ENCODE measurements at places on chromosomes 5 and 9.

- DNase-seq, result no peak
Measured at GRCh38 chr9:83701286-83701685, 6.5 kb downstream of the UBQLN1 start.

- no peak for DNase-seq
Measured at GRCh38 chr5:9062873-9063272, 483.0 kb downstream of the SEMA5A start.

- no peak for DNase-seq
Measured at GRCh38 chr5:123235781-123236180, 146.7 kb downstream of the PRDM6 start.

- no peak for DNase-seq
Measured at GRCh38 chr9:26945591-26945990, 1.5 kb downstream of the PLAA start.

DNA sequence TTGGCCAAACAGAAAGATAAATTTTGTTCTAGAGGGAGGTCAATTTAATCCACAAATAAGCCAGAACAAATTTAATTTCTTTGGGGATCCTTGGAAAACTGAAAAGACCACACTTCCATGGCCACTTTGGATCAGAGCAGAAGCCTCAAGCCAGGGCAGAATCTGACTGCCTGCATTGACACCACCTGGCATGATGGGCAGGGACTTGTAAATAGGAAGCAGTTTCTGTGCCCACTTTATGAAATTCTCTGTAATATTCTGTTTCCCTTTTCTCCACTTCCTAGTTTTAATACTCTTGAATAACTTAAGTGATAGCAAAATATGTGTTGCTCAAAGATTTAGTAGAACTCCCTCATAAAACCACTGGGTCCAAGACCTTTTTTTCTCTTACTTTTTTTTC, 6.7 kb upstream of the TMEM252 start:
- DNase-seq, result no peak

DNA sequence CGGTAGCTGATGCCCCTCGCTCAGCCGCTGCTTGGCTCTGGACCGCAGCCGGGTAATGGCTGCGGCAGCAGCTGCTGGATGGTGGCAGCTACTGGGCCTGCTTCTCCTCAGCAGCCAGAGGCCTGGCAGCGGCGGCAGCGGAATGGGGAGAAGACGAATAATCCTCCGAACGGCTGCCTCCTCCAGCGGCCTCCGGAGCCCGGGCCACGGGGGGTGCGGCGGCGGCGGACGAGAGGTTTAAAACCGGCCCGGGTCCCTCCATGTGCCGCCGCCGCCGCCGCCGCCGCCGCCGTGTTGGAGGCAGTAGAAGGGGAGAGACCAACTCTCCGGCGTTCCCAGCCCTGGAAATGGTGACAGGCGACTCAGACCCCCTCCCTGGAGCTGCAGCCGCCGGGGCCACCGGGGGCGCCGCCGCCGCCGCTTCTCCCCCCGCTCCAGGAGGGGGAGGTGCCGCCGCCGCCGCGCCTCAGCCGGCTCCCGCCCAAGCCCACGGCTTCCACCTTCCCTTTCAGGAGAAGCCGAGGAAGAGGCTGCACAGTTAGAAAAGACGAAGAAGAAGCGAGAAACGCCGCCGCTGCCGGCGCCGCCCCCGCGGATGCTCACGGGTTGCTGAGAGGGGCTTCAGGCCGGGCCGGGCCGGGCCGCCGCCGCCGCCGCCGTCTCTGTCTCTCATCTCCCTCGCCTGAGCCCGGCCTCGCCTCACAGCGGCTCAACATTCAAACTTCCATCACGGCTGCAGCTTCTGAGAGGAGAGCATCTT, 118.4 kb upstream of the PRSS3 start:
- no peak for DNase-seq

DNA sequence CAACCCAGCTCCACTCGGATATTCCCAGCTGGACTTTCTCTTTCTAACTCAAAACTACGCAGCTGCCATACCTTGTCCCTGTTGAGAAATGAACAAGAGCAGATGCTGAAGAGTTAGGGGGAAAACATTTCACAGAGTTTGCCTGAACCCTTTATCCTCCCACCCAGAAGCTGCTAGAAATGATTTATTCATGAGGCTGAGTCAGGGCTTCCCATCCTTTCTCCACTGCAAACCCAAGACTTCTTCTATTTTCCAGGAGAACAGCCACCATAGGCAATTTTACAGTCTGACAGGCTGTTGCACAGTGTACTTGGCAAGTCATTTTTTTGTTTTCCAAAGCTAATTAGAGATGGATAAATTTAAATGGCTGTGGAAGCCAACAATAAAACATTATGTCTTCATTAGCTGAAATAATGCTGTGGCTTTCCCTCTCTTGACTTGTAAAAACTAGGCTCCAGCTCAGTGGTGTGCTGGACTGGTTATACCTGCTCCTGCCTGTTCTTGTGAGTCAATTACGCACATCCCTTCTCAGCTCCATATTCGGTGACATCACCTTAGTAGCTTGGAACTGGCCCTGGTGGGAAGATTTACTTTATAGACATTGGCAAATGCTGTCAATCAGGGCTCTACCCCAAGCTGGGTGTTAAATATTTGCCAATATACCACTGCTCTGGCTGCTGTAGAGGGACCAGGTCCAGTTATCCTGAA, 71.9 kb downstream of the KIF4B start:
- no peak for DNase-seq

DNA sequence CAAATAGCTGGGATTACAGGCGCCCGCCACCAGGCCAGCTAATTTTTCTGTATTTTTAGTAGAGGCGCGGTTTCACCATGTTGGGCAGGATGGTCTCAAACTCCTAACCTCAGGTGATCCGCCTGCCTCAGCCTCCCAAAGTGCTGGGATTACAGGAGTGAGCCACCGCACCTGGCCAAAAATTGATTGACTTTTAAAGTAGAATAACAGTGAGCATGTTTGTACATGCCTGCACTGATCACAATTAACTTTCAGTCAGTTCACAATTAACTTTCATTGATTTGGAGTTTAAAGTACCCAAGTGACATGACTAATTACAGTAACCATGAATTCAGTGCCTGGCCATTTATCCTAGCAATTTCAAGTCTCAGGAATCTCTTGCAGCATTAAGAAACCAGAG, 61.3 kb downstream of the ANKH start:
- DNase-seq, result no peak

GRCh38 chr5:100854591-100854990, 48.5 kb downstream of the ST8SIA4 start:
- DNase-seq, result no peak

- DNase-seq, result no peak
Measured at GRCh38 chr9:74848153-74848525, 39.6 kb downstream of the TRPM6 start.

DNA sequence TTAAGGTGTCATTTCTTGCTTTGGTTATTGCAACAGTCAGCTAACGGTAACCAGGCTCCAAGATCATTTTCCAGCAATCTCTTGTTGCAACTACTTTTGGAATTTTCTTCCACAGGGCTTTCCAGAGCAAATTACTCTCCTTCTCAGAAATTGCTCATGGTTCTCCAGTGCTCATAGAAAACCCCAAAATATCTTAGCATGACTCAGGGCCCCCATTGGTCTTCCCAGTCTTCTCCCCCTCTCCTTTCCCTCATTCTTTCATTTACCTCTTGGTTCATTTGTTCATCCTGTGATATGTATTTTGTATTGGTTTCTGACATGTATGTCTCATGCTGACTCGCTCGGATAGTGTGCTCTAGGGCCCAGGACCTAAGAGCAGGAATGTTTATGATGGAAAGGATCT, 35.6 kb downstream of the WWC1 start:
- no peak for DNase-seq

DNA sequence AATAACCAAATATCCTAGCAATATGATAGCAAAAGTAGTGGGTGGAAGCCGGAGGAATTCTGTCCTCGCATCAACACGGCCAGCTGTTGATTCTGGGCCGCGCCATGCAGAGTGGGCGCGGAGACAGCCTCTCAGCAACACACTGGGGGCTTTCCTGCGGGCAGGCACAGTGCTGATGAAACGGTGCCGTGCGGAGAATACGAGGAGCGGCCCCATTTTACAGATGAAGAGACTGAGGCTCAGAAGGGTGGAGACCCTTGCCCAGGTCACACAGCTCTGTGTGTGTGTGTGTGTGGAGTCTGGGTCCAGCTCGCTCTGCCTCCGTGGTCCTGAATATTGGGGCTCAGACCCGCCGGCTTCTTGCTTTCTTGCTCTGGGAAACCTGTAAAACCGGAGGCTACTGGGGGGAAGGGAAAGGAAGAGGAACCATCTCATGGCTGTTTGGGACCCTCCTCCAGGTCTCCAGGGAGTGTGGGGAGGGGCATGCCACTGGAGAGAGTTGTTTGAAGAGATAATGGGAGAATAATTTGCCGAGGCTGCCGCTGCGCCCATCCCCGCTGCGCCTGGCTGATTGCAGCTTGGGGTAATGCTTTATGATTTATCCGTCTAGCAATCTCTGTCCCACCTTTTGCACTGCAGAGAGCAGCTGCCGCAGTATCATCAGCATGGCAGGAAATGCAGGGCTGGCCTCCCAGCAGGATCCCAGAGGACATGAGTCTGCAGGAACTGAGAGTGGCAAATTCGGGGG, 36.6 kb downstream of the NCS1 start:
- peak; percentile 69 for DNase-seq

DNA sequence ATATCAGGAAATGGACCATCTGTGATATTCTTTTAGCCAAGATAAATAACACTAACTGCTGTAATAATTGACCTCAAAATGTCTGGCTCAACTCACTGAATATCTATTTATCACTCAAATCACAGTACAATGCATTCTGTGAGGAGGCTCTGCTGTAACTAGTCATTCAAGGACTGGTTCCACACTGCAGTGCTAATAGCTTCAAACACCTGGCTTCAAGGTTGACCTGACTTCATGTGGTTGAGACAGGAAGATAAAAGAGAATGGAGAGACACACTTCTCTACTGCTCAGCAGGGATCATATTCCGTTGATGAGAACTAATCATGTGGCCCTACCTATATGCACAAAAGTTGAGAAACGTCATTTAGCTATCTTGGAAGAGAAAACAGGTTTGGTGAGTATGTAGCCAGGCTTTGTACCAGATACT, 3.4 kb upstream of the RHOBTB3 start:
- no peak for DNase-seq

DNA sequence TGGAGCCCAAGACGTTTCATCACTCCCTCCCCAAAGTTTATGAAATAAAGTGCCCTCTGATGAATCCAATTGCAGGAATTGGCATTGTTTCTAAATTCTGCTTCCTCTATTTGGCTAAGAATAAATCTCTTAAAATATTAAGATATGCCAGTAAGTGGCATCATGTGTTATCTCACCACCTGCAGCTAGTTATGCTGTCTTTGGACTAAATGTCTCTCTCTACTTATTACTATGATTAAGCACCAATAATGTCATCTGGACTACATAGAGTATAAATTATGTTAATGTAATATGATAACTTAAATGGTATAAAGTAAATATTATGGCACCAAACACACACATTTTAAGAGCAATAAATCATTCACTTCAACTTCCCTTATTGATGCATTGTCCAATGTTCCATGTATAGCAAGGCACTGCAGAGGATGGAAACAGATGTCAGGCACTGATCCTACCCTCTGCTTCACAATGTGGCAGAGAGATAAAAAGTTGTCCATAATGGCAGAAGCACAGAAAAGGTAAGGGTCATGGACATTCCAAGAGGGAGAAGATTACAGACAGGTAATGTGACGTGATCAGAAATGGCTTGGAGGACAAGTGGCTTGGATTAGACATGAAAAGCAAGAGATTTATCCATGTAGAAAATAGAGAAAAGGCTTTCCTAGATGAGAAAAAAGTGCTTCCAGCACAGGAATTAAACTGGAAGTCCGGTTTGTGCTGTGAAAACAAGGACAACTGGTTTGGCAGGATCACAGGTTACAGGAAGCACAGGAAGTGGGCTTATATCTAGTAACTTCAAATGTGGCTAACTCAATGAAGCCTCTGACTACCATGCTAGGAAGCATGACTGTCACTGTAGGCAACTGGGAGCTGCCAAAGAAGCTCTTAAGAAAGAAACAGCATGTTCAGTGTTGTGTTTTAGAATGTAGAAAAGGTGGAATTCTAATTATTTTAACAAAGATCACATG, 26.7 kb downstream of the MARCHF11 start:
- no peak for DNase-seq

DNA sequence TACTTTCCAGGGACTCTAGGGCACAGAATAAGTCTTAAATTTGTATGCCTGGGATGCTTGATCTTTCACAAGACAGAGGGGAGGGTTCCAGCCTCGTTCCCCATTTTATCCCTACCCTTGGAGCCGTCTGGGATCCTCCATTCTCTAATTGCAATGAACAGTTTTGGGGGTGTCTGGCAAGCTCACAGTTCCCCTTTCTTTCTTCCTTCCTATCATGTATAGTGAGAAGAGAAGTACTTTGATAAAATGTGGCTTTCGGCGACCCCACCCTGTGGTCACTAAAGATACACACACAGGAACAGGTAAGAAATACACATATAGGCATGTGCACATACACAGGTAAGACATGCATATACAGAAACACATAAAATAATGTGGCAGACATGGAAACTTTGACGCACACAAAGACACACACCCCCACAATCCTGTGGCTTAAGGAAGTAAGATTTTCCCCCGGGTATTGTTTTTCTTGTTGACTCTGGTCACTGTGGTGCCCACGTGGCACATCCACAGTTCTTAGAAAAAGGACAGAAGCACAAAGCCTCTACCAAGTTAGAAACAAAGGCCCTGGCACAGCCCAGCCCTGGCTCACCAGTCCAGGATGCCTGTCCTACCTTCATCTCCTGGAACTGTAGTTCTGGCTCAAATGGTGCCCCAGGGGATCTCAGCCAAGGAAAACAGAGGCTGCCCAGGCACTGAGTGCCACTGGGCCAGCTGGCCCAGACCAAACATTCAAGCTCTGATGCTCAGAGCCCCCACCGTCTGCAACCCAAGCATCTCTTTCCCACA, 6.3 kb upstream of the SMU1 start:
- DNase-seq, result no peak

DNA sequence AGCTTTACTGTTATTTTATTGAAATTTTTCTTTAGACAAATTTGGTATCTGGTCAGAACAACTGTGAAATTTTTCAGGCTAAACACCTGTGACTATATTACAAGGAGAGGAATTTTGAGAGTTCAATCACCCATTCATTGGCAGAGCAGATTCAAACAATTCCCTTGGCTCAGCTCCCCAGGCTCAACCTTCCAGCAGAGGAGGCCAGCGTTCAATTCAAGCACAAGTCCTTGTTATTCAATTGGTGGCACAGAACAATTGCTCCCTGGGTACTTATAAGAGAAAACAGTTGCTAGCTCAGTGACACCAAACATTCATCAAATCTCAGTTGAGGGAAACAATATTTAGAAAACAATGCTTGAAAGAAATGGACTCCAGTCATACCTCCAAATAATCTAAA, 83.3 kb downstream of the SUSD1 start:
- no peak for DNase-seq

DNA sequence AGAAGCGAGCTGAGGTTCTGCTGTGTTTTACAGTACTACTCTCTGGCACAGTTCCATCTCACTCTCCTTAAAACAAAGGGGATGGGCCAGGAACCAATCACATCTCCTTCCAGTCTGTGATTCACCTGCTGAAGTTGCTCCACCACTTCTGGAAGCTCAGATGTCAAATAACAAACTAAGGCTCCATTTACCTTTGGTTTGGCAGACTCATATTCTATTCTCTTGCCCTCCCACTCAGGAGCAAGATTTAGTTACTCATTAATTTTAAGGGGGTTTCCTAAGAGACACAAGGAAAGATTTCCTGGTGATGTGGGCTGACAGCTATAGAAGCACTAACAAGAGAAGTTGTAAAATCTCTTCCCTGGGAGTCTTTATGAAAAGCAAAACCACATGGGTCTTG, 37.8 kb upstream of the KIF2A start:
- DNase-seq, result peak; percentile 7

Measured in NCI-H1436 treated with DMSO at 0.1 percent for 48 hours (cell line).